ENCODE measurements at places on chromosomes 16 and 17.

DNA sequence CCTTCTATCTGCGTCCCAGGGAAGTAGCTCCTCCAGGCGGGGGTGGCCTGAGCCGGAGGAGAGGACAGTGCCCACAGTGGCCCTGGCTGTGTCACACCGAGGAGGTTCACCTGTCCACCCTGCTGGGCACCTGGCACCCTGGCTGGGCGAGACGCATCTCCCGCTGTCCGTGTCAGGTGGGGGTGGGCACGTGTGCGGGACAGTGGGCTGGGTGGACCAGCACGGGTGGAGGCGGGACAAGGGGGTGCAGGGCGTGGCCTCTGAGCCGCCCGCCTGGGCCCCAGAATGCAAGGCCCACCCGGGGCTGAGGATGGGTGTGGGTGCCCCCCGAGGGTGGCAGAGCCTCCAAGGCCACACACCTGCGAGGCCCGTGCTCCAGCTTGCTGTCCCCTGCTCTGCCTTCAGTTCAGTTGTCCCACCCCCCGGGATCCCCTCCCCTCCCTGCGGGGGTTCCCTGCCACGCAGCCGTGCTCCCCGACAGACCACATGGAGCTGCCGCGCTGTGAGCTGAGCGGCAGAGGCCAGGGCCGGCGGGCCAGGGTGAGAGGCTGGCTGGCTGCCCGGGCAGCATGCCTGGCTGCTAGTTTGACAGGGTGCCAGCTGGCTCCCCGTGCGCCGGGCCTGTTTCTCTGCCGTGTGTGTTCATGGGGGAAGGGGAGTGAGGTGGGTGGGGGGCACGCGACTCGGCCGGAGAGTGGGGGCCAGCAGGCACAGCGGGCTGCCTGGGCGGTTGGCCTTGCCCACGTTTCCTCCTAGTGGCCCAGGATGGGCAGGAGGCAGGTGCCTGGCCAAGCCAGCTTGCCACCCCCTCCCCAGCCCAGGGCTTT lies 33.9 kb downstream of the BAHCC1 start:
- DNase-seq: peak; percentile 92

- no peak for DNase-seq
These were observed 15.7 kb downstream of the RHBDF2 start for GRCh38 chr17:76485569-76485968.

DNA sequence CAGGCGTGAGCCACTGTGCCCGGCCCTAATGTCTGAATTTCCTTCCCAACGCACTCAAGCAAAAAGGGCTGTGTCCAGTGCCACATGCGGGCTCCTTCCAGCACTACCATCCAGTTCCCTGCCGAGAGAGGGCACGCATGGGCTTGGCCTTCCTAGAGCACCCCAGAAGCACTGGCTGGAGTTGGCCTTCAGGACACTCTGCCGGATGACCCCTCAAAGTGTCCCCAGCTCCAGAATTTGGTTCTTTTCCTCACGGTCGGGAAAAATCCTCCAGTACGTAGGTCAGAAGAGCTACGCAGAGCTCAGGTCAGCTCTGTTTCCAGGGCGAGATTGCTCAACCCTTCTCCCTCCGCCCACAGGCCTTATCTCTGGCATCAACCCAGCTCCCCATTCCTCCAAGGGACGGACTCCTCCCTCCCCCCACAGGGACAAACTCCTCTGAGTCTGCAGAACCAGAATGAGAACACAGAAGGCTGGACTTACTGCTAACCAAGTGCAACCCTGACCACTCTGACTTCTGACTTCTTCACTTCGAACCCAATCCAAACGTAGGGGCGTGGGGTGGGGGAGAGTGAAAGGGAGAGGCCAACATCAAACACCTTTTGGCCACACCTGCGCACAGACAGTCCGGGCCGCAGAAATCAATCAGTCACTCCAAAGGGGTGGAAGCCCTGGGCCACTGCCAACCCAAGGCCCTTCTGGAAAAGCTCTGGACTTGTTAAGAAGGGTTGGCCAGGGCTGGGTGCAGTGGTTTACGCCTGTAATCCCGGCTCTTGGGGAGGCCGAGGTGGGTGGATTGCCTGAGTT lies 3.6 kb downstream of the CDC42EP4 start:
- no peak for DNase-seq

GRCh38 chr16:563072-563644 lies 3.0 kb downstream of the PRR35 start:
- peak; percentile 44 for DNase-seq
